ENCODE measurements at places on chromosomes 7 and 10. TPM values are rescaled to one million over a fixed set of nuclear protein-coding genes. Genes with fewer than 3 reads are reported as not detected.

The VIPR2 gene
- not detected for total RNA-seq

The TMEM213 gene
- not detected for total RNA-seq

The SKIDA1 gene
- under 0.01 TPM for total RNA-seq

The ERVW-1 gene
- not detected for total RNA-seq

The IL6 gene
- 659 TPM for total RNA-seq

The ENTPD1 gene
- total RNA-seq: not detected

The NPY4R2 gene
- not detected for total RNA-seq

The CASTOR2 gene
- 10.1 TPM for total RNA-seq

The PIK3AP1 gene
- 0.43 TPM for total RNA-seq

The CYP2C18 gene
- total RNA-seq: not detected

The ZNF503 gene
- total RNA-seq: 8.3 TPM

The EMX2 gene
- 0.57 TPM for total RNA-seq

The MSMB gene
- not detected for total RNA-seq

The OPALIN gene
- not detected for total RNA-seq

The IFIT1 gene
- 11.4 TPM for total RNA-seq

The GRID2IP gene
- total RNA-seq: not detected

The COL28A1 gene
- not detected for total RNA-seq

The PTN gene
- 5.9 TPM for total RNA-seq

The FAM13C gene
- 0.14 TPM for total RNA-seq

The MACC1 gene
- total RNA-seq: not detected

The TWIST1 gene
- total RNA-seq: 34.4 TPM

The FKBP9 gene
- 209 TPM for total RNA-seq

The GPER1 gene
- 3.4 TPM for total RNA-seq

The BMI1 gene
- total RNA-seq: 29.9 TPM

The SPDYE2 gene
- total RNA-seq: not detected

The ECHDC3 gene
- total RNA-seq: 7.4 TPM

The IFIT2 gene
- 2.7 TPM for total RNA-seq

The ADARB2 gene
- total RNA-seq: not detected

The C1QL3 gene
- not detected for total RNA-seq

The LSM5 gene
- total RNA-seq: 8.5 TPM

The NUDT13 gene
- 2.0 TPM for total RNA-seq

The RELN gene
- total RNA-seq: 0.14 TPM

The ALDH18A1 gene
- total RNA-seq: 120 TPM

The AQP1 gene
- total RNA-seq: 3.9 TPM

The LIPN gene
- not detected for total RNA-seq

The LRRN3 gene
- total RNA-seq: 3.7 TPM

The CDK5 gene
- 18.2 TPM for total RNA-seq

The PRLHR gene
- total RNA-seq: not detected

The NRP1 gene
- total RNA-seq: 421 TPM

The NPTX2 gene
- 4.3 TPM for total RNA-seq

The KCTD7 gene
- 8.6 TPM for total RNA-seq

The RHEB gene
- 61.1 TPM for total RNA-seq

The ELAPOR2 gene
- 5.4 TPM for total RNA-seq

The NME8 gene
- not detected for total RNA-seq

The DPCD gene
- total RNA-seq: 24.6 TPM

The PON1 gene
- not detected for total RNA-seq

The HGF gene
- 282 TPM for total RNA-seq

The DYNC1I1 gene
- total RNA-seq: 1.3 TPM

The SPOCK2 gene
- total RNA-seq: 0.44 TPM

All from placental pericyte (primary cell).